Brain (organoid and tissue), 16 donors: ENCODE measurements at places on chromosomes 13 and 19.

- peak; percentile 61 for DNase-seq
Observed at GRCh38 chr13:112734696-112735547, 45.1 kb downstream of the ATP11A start.

- peak; percentile 84 for DNase-seq
Observed at GRCh38 chr13:112072534-112073244, 5.7 kb downstream of the SOX1 start.

- DNase-seq, result no peak
Observed at GRCh38 chr19:47805313-47805712, 962 bp upstream of the TPRX1 start.

DNA sequence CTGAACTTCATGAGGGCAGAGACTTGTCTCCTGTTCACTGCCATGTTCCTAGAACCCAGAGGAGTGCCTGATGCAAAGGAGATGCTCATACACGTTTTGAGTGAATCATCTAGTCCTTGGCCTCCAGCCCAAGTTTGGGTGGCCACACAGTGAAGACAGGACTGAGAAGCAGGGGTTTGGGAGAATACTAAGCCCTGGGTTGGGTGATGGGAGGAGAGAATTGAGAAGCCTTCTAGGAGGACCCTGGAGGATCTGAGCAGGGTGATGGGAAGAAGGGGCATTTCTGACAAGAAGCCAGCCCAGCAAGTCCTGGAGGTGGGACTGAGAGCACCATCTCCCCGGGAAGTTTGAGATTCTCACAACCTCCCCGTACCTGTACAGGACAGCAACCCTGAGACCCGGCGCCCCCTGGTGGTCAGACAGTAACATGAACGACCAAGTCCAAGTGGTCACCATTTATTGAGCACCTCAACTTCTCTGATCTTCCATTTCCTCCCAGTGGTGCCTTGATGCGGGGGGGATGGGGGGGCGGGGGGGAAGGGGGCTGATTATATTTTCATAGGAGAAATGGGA, 11.0 kb downstream of the CTU1 start:
- peak; percentile 72 for DNase-seq

DNA sequence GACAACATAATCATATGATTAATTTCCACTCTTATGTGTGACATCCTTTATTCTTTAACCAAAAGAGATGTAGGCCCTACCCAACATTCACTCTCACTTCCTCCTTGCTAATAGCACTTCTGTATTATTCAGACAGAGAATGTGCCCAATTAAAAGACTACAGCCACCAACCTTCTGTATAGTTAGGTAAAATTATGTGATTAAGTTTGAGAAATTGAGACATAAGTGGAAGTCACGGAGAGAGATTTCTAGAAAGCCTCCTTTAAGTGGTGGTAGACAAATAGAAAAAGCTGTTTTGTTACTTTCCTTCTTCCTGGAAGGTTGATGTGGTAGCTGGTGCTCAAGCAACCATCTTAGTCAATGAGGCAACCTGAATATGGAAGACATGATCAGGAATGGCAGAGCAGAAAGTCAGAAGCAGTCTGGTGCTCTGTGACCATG, 14.8 kb downstream of the EPSTI1 start:
- DNase-seq, result no peak

DNA sequence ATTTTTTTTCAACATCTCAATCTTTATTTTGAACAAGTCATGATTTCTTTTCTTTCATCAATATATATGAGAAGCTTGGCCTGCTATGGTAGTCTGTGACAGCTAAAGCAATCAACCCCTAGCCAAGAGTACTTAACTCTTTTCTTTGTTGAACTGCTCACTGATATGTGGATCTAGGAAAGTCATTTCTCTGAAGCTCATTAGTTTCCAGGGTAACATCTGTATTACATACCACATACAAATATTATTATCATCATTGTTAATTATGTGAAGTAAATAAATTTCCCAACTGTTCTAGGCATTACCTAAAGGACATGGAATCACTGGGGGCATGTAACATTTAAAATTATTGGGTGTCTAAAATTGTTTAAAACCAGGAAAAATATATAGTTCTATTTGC, 267.3 kb downstream of the DCT start:
- no peak for DNase-seq
